ENCODE measurements at places on chromosomes 3 and 15. TPM values are rescaled to one million over a fixed set of nuclear protein-coding genes. Genes with fewer than 3 reads are reported as not detected.

The PYDC2 gene
- total RNA-seq: not detected

The WWTR1 gene
- total RNA-seq: 147 TPM

The TXNRD3 gene
- total RNA-seq: 11.5 TPM

The STXBP5L gene
- not detected for total RNA-seq

The ARPC4 gene
- 175 TPM for total RNA-seq

The OR4M2 gene
- total RNA-seq: not detected

The ANKUB1 gene
- total RNA-seq: not detected

The DPPA2 gene
- not detected for total RNA-seq

The CFAP20DC gene
- total RNA-seq: 2.8 TPM

The C3orf62 gene
- 0.76 TPM for total RNA-seq

The RYR3 gene
- under 0.01 TPM for total RNA-seq

The ROPN1B gene
- not detected for total RNA-seq

The COL6A5 gene
- 0.89 TPM for total RNA-seq

The SLC6A11 gene
- not detected for total RNA-seq

The LRRC28 gene
- 29.7 TPM for total RNA-seq

The MYZAP gene
- under 0.01 TPM for total RNA-seq

The P2RY13 gene
- not detected for total RNA-seq

The CIB1 gene
- 67.1 TPM for total RNA-seq

All from mesangial cell (primary cell).